ENCODE measurements at places on chromosomes 1 and 21.

DNA sequence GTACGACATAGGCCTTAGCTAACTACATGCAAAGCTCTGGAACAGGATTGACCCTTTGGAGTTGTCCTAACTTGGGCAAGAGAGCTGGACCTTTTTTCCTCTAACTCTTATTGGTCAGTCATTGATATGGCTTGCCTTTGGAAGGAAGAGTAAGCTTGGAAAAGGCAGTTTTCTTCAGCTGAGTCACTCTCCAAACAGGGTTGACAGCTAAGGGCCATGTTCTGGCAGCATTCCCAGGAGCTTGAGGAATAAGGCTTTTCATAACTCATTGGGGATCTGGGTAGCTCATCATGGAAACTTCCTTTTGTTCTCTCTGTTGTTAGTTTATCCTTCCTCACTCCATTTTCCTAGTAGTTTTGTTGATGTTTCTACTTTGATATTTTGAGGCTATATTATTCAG, 14.5 kb upstream of the ERRFI1 start:
- DNase-seq, result no peak

DNA sequence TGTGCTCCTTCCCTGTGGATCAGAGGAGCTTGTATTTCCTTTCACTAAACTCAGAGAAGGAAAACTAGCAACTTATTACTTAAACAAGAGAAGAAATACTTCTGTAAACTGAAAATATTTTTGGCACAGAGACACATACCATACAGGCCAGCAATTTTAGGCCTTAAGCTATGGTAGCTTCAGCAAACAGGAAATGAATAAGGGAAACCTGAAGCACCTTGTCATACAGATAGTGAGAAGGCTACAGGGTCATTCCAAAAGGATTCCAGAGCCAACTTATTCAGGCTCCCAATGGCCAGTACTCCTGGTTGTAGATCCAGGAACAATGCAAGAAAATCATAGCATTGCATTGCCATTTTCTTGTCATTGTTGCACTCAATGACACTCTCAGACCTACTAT, 9.1 kb upstream of the KYAT3 start:
- DNase-seq, result no peak

DNA sequence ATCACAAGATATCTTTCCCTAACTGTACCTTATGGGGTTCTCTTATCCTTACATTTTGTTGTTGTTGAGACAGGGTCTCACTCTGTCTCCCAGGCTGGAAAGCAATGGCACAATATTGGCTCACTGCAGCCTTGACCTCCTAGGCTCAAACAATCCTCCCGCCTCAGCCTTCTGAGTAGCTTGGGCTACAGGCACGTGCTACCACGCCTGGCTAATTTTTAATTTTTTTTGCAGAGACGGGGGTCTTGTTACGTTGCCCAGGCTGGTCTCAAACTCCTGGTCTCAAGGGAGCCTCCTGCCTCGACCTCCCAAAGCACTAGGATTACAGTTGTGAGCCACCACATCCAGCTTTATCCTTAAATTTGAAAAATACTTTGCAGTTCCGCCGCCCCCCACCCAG, 10.4 kb downstream of the RERE start:
- no peak for DNase-seq

GRCh38 chr21:41630249-41630648, 122.3 kb upstream of the TMPRSS2 start:
- no peak for DNase-seq

- no peak for DNase-seq
Measured at GRCh38 chr1:9737671-9738070, 86.1 kb downstream of the CLSTN1 start.

DNA sequence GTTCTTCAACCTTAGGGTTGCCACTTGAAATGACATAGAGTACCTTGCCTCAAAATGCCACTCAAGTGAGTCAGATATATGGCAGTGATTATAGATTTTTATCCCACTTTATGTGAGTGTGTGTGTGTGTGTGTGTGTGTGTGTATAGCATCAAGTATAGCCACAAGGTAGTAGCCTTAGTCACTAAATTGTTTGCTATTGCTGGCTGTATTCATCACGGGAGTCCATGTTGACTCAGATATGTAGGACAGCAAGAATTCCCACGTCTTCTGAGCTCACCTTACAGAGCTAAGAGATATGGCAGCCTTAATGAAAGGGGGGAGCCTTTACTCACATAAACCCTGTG, 9.3 kb downstream of the ETS2 start:
- DNase-seq, result no peak

DNA sequence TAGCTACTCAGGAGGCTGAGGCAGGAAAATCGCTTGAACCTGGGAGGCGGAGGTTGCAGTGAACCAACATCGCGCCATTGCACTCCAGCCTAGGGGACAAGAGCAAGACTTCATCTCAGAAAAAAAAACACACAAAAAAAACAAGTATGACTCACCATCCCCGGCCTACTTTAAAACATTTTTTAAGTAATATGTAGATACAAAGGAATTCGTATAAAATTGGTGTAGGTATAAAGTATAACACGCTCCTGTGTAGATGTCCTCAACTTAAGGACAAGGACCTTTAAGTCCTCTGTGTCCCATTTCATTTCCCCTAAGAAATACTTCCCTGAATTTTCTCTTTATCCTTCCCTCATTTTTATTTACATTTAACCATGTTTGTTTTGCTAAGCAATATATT, 73.4 kb upstream of the PKN2 start:
- DNase-seq, result no peak

- no peak for DNase-seq
Measured at GRCh38 chr1:48205522-48205921, 17.0 kb upstream of the SLC5A9 start.

DNA sequence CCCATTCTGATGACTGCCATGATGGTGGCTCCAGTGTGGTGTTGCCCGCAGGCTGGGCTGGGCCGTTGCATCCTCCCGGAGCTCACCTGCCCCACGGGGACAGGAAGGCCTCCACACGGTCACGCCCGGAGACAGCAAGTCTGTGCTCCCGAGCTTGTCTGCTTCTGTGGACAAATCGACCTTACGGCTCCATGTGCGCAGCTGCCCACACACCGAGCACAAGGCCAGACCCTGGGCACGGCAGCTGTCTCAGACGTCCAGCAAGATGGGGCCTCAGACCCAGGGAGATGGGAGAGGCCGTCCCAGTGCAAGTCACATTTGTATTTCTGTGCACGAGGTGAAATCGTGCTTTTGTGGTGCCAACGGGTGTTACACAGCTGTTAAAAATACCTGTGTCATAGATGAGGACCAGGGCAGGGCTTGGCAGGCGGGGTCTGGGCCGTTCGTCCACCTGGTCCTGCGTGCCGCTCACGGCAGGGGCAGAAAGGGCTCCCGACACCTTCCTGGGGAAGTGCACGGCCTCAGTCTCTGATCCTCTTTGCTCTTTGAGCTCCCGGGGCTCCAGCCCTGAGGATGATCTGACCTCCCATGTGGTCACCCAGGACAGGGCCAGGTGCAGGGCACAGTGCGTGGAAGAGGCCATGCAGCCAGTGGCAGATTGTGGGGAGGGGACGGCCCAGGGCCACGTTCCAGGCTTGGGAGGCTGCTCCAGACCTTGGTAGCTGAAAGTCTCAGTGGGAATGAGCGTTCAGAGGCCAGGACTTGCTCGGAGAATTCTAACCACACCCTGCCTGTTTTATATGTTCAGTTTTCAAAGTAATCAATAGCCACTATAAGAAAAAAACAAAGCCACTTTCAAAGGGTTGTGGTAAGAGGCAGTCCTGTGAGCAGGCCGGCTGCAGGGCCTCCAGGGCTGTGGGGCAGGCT, 13.5 kb downstream of the COL6A1 start:
- DNase-seq, result no peak

DNA sequence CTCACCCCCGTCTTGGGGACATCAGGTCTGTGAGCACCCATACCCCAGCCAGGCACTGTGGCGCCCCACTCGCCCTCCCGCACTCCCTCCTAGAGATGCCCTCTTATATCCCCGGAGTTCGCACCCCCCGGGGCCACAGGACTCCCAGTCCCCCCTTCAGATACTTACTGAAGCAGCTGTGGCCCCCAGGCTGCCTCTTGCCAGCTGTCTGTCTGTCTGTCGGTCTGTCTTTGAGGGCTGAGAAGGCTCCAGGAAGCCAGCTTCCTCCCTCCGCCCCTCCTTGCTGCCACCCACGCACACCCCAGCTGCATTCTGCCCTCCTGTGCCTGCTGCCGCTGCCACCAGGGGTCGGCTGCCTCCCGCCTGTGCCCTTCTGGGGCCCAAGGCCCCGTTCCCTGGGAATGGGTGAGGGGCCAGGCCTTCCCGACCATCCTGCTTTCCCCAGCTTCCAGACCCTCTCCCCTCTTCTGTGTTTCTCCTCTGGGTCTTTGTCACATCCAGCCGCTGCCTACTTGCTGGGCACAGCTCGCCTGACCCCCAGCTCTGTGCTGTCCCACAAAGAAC, at the start of gene PTPN7:
PTPN7 (minus strand) TSS at position 226 of the 564 bp plus-strand sequence. CDS start 1,200 bp downstream, outside the sequence.
- DNase-seq, result peak; percentile 92

DNA sequence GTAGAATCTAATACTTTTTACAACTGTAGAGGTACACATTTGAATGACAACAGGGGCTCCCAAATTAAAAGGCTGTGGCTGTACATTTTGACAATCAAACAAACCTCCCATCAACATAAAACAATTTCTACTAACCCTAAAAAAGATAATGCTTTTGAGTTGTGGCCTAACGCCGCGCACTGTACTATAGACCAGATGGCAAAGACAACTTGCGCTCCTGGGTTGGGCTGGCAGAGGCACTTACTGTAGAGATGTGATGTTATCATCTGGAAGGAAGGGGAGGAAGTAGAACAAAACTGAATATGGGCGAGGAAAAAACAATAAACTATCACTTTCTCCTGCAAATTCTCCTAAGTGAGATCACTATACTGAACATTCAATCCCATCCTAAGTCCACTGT, 26.1 kb downstream of the SPRTN start:
- DNase-seq, result no peak

DNA sequence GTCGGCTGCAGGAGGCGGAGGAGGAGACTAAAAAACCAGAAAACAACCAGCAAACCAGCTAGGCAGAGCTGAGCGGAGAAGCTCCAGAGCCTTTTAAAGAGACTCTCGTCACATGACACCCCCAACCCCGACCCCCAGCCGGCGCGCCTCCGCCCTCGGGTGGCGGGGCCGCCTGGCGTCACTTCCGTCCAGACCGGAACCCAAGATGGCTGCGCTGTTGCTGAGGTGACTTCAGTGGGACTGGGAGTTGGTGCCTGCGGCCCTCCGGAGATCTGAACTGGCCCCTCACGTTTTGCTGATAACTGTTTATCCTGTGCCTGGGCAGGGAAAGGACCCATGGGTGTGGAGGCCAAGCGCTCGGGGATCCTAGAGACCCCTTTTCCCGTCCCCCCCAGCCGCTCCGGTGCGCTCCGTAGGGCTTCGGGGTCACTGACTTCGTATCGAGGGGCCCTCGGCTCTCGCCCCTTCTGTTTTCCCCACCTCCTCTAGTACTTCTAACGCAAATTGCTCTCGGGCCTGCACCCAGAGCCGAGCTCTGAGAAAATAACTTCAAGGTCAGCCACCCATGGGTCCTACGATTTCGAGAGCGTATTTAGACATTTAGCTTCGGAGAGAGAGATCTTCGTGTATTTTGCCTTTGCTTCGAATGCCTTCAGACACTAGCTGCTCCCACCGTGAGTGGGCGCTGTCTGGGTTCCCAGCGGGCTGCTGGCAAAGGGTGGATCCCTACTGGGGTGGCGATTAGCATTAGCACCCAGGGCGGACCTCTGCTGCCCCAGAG, at the start of gene SDHC:
SDHC (plus strand) TSS at position 181 of the 781 bp plus-strand sequence; CDS start at position 206, 25 bp downstream.
- DNase-seq, result peak; percentile 86

- DNase-seq, result no peak
Measured at GRCh38 chr1:16143566-16144324, 12.1 kb downstream of the EPHA2 start.

DNA sequence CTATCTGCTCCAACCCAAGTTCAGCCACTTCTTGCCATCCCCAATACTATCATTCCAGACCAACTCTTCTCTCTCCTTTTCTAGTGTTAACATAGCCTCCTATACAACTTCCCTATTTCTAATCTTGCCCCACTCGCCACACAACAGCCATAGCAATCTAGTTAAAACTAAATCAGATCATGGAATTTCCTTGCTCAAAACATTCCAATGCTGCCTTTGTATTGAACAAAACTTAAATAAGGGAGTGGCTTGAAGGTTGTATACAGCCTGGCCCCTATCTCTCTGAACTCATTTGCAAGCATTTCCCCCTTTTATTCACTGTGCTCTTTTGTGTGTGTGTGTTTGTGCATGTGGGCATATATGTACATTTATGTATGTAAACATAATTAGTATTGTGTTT, 118.1 kb upstream of the SGIP1 start:
- DNase-seq, result no peak

DNA sequence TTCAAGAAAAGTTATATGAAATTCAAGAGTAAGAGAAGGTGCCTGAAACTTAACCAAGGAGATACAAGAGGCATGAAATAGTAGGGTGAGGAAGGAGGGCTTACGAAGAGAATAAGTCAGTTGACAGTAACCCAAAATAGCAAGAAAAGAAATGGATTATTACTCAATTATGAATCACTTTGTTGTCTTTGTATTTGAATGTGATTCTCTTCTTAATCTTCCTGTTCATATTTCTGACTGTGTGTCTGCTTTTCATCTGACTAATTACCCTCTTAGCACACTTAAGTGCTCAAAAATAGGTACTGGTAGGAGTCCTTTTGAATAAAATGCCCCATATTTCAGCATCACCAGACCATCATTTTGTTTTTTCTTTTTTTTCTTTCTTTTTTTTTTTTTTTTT, 39.4 kb downstream of the GLMN start:
- DNase-seq, result no peak

DNA sequence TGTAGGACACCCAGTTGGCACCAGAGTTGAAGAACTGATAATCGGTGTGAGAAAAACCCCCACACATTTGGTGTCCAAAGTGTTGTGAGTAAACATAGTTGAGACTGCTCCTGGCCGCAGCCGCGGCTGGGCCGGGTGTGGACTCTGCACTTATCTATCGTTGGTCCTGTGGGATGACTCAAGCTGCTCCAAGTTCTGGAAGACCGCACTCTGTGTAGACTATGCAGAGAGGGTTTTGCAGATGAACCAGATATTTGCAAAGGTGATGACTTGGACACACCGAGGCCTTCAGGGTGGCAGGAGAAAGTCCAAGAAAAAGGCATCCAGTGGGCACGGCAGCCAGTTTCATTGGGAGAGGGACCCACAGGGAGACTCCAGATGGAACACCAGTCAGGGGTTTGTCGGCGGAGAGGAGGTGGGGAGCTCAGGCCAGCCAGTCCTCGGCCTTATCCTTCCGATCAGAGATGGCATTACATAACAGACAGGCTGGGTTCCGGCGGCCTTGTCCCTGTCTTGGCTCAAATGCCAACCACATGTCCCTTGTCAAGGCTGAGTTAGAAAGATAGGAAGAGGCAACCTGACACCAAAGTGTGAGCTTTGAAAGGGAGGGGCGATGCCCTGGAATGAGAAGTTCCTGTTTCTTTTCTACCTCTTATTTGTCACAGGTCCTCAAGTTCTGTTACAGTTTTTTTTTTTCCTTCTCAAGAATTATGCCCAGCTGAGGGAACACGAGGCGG, 21.1 kb downstream of the C2CD2 start:
- DNase-seq, result no peak

GRCh38 chr1:224620105-224620504, 4.0 kb downstream of the CNIH3 start:
- no peak for DNase-seq

All from activated CD4-positive, alpha-beta T cell treated with anti-CD3 and anti-CD28 coated beads for 4 hours (primary cell).